ENCODE measurements at places on chromosomes 5 and 9. TPM values are rescaled to one million over a fixed set of nuclear protein-coding genes. Genes with fewer than 3 reads are reported as not detected.

- DNase-seq, result no peak
- H3K27ac ChIP-seq, result no peak overlapping the region
- no peak overlapping the region for H3K4me3 ChIP-seq
- H3K4me1 ChIP-seq, result no peaks in the 10 kb centered on the region
- H3K27me3 ChIP-seq, result no peaks in the 10 kb centered on the region
- H3K36me3 ChIP-seq, result peaks cover 4% of the 10 kb centered on the region
Measured at GRCh38 chr5:38059876-38060275, 198.5 kb upstream of the EGFLAM start.

DNA sequence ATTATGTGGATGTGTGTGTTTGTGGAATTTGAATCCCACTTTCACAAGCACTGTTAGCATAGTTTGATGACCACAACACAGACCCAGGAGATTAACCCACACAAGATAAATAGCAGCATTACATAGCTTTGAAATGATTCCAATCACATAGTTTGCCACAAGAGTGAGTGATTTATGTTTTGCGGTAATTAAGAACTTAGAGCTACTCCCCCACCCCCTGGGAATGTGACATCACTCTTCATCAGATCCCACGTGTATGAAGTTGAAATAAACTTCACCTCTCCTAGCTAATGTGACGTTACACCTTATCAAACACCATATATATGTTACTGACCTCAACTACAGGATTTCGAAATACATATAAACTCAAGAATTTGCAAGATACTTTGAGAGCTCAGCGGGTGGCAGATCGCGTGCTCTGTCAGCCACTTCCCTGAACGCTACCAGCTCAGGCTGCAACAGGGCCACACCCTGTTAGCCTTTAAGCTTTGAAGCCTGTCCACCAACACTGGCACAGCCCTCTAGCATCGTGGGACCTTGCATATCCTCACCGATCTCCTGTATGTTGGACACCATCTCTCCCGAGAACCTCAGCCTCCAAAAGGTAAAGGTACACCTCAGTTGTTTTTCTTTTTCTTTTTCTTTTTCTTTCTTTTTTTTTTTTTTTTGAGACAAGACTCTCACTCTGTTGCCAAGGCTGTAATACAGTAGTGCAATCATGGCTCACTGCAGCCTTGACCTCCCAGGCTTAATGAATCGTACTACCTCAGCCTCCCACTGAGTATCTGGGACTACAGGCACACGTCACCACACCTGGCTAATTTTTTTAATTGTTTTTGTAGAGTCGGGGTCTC lies 1.7 kb upstream of the AGTPBP1 start:
- no peak for DNase-seq
- no peaks in the 10 kb centered on the region for H3K36me3 ChIP-seq
- H3K4me1 ChIP-seq, result peaks cover 29% of the 10 kb centered on the region
- H3K27ac ChIP-seq, result peak overlapping the region; percentile 84
- peaks cover 16% of the 10 kb centered on the region for H3K27me3 ChIP-seq

DNA sequence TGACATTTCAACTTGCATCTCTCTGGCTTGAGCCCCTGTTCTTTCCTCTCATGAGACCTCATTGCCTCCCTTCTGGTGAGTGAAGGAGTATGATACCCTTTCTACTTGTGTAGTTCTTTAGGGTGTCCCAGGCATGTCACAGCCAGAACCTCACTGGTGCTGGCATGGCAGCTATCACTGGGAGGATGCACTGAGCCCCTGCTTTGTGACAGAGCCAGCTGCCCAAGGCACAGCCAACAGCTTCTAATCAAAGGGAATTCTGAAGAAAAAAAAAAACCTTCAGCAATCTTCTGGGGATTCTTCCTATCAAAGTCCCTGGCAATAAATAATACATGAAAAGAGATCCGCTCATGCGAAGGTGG lies 652.6 kb upstream of the KLF4 start:
- no peak overlapping the region for H3K4me3 ChIP-seq
- DNase-seq, result no peak
- H3K36me3 ChIP-seq, result no peaks in the 10 kb centered on the region
- H3K4me1 ChIP-seq, result peaks cover 11% of the 10 kb centered on the region

DNA sequence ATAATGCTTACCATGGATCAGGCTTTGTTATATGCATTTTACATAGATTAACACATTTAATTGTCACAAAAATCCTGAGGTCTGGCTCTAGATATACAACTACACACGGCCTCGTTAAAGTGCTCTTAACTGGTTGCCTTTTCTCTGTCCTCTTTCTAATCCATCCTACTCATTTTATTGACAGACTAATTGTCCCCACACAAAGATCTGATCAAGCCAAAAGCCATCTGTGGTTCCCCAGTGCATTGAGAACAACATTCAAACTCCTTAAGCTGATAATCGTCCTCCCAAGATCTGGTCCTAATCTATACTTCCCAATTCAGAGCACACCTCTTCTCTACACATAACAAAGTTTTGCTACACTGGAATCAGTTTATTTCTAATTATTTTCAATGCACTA lies 23.9 kb upstream of the PPP2R2B start:
- H3K4me1 ChIP-seq, result no peaks in the 10 kb centered on the region
- no peaks in the 10 kb centered on the region for H3K27me3 ChIP-seq
- no peak overlapping the region for H3K4me3 ChIP-seq
- no peak overlapping the region for H3K27ac ChIP-seq
- DNase-seq, result no peak

DNA sequence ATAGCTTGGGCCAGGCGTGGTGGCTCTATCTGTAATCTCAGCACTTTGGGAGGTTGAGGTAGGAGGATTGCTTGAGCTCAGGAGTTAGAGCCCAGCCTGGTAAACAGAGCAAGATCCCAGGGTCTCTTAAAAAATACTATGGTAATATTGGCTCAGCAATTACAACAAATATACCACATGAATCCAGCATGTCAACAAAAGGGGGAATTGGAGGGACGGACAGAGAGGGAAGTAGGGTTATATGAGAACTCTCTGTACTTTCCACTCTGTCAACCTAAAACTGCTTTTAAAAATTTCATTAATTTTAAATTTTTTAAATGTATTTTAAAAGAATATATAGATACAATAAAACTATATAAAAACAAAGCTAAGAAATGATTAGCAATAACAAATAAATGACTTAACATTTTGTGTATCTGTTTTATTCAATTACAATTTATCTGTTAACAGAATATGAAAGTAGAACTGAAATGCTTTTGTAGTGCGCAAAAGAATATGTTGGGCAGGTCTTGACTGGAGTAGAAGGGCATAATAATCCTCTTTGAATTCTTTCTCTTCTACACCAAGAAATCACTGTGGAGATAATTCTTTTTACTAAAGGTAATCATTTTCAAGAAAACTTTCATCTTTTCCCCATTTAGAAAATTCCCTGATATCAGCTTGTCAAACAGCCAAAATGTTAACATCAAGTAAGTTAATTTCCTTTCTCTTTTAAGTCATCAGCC lies 12.9 kb upstream of the CDC42SE2 start:
- no peak overlapping the region for H3K4me3 ChIP-seq
- DNase-seq, result no peak
- no peaks in the 10 kb centered on the region for H3K27me3 ChIP-seq
- H3K4me1 ChIP-seq, result no peaks in the 10 kb centered on the region
- no peak overlapping the region for H3K27ac ChIP-seq

The PLPP7 gene
- total RNA-seq, result 0.60 TPM
